ENCODE measurements at places on chromosomes 4 and X.

DNA sequence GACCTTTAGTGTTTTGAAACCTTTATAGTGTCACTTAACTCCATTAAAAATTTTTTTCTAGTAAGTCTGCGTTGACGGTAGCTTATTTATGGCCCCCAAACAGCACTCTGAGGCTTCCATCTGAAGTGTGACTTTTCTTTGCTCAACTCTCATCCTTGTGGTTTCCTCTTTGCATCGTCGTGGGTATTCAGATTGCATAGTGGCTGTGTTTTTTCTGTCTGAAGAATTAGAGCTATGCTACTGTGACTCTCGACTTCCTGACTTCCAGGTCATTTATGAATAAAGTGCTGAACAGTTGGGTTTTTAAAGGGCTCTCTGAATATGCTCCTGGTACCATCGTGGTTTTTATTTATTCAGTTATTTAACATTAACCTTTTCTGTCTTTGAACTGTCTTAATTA is 44.9 kb downstream of the JADE1 start:
- no peak overlapping the region for H3K4me3 ChIP-seq
- H3K27ac ChIP-seq: no peak overlapping the region
- H3K36me3 ChIP-seq: peaks cover 58% of the 10 kb centered on the region
- H3K4me1 ChIP-seq: no peaks in the 10 kb centered on the region
- H3K27me3 ChIP-seq: no peaks in the 10 kb centered on the region

GRCh38 chrX:116281106-116281505 is 110.6 kb downstream of the AGTR2 start:
- DNase-seq: no peak
- H3K27me3 ChIP-seq: no peaks in the 10 kb centered on the region
- no peak overlapping the region for H3K27ac ChIP-seq
- H3K4me3 ChIP-seq: no peak overlapping the region
- no peaks in the 10 kb centered on the region for H3K36me3 ChIP-seq

GRCh38 chr4:53307819-53308780 is 57.8 kb downstream of the SCFD2 start:
- no peak overlapping the region for H3K4me3 ChIP-seq
- no peaks in the 10 kb centered on the region for H3K27me3 ChIP-seq
- no peak for DNase-seq
- no peak overlapping the region for H3K27ac ChIP-seq
- no peaks in the 10 kb centered on the region for H3K36me3 ChIP-seq

DNA sequence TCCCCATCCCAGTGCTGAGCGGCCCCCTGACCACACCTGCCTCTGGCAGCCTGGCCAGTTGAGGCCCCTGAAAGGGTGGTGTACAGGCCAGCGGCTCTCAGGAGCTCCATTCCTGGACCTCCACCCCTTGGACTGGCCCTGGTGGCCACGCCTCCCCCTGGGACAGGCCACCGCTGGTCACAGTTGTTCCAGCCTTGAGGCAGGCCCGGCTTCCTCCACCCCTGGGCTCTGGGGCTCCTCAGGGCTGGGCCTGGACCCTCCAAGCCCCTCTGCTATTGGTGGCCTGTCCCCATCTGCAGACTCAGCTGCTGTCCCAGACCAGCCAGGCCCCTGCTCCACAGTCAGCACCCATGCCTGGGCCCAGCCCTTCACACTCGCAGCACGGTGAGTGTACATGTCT is 93.2 kb upstream of the NKX1-1 start:
- H3K4me3 ChIP-seq: no peak overlapping the region
- H3K27me3 ChIP-seq: no peaks in the 10 kb centered on the region
- no peaks in the 10 kb centered on the region for H3K36me3 ChIP-seq
- DNase-seq: no peak

- H3K4me1 ChIP-seq: 0 out of 2 replicates have a peak, but pooled peaks cover 1% of the 10 kb centered on the region
- H3K27me3 ChIP-seq: no peaks in the 10 kb centered on the region
- no peak overlapping the region for H3K27ac ChIP-seq
- no peaks in the 10 kb centered on the region for H3K36me3 ChIP-seq
Observed at GRCh38 chr4:41572516-41572915, 34.6 kb downstream of the LIMCH1 start.

DNA sequence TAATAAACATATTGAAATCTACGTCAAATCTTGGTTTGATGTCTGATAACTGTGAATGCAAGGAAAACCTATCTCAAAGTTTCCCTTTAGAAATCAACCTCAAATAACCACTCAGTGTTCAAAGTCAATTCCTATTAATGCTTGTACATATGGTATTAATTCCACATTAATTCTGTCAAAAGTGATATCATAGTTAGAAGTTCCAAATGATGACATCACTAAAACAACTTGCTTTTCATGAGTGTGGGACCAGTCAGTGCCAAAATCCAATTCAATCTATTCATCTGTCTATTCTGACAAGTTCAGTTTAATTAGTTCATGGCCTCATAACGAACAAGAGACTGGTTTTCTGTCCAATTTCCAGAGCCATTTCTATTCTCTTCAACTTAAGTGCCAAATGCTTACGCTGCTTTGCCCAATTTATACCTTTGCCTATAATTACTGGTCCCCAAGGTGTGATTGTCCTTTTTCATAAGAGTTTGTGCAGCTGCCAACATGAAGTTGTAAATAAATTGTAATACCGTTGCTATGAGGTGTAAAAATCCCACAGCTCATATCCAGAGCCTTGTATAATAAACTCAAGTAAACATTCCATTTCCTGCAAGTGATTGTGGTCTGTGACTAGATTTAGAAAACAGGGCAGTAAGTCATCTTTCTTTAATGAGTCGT is 476.2 kb downstream of the RAB28 start:
- no peaks in the 10 kb centered on the region for H3K27me3 ChIP-seq
- H3K4me1 ChIP-seq: no peaks in the 10 kb centered on the region
- H3K4me3 ChIP-seq: no peak overlapping the region
- DNase-seq: no peak

DNA sequence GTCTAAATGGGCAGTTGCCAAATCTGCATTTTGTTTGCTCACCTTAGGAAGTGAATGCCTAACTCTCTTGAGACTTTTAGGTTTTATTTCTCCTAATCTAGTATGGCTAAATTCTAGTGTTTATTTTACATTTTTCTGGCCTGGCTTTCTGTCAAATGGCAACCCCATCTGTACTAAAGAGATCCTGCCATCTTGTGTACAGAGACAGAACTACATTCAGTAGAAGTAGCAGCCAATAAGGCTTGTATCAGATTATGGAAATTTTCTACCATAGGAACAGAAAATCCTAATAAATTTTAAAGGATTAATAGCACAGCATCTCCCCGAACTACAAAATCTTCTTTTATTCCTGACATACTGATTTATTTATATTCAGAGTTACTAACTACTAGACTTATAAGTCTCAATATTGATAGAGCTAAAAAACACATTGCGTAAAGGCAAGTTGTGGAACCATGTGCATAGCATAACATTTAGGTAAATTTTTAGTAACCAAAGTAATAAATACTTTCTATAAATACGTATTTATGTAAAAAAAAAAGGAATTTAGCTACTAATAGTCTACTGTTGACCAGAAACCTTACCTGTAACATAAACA is 45.5 kb downstream of the TMEM144 start:
- no peak overlapping the region for H3K4me3 ChIP-seq
- no peaks in the 10 kb centered on the region for H3K36me3 ChIP-seq
- H3K27ac ChIP-seq: no peak overlapping the region
- DNase-seq: no peak
- no peaks in the 10 kb centered on the region for H3K4me1 ChIP-seq

DNA sequence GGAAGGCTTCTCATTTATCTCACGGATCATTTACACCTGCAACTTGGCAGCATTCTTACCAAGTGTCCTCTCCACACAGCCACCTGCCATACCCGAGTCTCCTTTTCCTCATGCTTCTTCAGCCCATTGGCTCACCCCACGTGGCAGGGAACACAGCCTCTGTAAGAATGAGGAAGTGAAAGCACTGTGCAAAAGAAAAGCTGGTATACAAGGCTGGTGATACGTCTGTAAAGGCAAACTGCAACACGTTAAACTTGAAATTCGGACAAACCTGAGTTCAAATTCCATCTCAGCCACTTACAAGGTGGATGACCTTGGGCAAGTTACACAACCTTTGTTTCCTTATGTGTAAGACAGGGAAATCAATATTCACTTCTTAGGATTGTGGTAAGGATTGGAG is 164.0 kb upstream of the RASGEF1B start:
- no peak overlapping the region for H3K27ac ChIP-seq
- H3K4me1 ChIP-seq: no peaks in the 10 kb centered on the region
- no peak overlapping the region for H3K4me3 ChIP-seq
- no peaks in the 10 kb centered on the region for H3K27me3 ChIP-seq
